Activated CD4-positive, alpha-beta T cell treated with anti-CD3 and anti-CD28 coated beads, Interleukin-2, amount 50 U/mL, for 24 hours (primary cell): ENCODE measurements at places on chromosomes 4 and X.

- no peak for DNase-seq
These were observed 191.7 kb downstream of the CRLF2 start for GRCh38 chrX:1020634-1021166.

DNA sequence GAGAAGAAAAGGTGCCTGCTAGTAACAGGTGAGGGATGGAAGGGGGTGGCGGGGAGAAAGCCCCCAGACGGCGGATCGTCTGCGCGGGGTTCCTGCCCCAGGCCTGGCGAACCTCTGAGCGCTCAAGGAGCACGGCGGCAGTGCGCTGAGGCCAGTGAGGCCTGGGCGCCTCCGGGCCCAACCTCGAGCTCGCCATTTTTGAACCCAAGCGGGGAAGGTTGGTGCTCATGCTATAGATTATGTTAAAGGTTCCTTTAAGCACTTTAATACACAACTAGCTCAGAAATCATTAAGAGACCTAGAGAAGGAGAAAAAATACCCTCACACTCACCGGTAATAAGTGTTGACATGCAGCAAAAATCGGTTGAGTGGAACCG, 7.9 kb downstream of the PITX2 start:
- no peak for DNase-seq

DNA sequence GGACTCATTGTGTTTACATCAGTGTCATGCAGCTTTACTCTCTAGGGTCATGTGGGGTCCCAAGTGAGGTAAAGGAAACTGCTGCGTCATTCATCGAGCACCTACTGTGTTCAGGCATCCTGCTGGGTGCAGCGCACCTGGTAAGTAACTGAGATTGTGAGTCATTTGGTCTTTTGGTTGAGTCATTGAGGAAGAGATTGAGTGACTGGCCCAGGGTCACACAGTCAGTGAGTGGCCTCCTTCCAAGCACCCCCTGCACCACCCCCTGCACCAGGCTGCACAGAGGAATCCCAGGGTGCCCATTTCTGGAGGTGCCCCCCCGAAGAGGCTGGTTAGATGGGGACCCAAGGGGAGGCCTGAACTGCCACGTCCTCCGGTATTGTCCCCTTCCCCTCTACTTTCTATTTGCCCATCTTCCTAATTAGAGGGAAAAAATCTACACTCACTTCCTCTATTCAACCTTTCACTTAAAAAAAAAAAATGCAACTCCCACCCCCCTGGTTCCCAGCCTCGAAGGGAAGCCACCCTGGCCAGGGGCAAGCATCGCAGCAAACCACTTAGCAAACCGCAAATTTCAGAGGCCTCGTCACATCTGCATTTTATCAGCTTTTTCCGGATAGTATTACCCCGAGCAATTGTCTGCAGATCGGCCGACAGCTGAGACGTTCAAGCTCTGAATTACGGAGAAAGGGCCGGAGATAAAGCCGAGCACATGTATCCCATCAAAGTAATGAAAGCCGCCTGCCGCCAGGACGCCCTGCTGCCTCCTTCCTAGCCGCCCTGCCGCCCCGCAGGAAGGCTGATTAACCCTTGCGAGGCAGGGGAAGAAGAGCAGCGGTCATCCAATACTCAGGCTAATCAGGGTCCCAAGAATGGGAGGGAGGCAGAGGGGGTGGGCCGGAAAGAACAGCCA, 96.3 kb upstream of the MSX1 start:
- no peak for DNase-seq

- no peak for DNase-seq
These were observed 11.4 kb downstream of the TMSB4X start for GRCh38 chrX:12986164-12986779.

- DNase-seq, result no peak
These were observed 20.8 kb downstream of the ARHGEF6 start for GRCh38 chrX:136759968-136760367.

DNA sequence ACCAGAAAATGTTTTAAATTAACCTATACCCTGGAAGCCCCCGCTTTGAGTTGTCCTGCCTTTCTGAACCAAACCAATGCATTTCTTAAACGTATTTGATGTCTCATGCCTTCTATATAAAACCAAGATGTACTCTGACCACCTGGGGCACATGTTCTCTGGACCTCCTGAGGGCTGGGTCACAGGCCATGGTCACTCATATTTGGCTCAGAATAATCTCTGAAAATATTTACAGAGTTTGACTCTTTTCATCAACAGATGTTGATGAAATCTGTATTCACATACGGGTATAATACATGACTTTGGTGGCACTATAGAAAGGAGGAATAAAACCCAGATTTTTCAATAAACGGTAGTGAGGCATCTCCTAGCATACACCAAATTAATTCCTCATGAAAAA, 55.7 kb downstream of the STAP1 start:
- DNase-seq, result no peak

GRCh38 chr4:139540632-139541031, 15.4 kb downstream of the SETD7 start:
- DNase-seq, result no peak

DNA sequence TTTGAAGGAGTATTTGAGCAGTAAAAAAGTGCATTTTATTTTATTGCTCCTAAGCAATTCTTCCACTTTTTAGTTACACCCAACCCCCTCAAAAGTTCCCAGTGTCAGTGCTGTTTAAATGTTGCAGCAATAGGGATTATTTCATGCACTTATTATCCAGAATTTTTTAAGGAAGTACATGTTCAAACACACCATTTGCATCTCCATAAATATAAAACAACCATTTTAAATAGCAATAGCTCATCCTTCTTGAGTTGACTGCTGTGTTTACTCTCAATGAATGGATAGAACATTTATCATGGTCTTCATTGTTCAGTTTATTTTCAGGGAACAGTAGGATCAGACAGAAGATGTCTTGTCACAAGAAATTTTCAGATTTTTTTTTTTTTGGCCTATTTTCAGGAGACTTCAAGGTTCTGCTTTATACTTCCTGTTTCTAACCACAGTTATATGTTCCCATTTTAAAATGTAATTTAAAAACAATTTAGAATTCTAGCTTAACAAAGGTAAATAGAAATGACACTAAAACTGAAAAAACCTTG, 171.9 kb downstream of the TMA16 start:
- no peak for DNase-seq

DNA sequence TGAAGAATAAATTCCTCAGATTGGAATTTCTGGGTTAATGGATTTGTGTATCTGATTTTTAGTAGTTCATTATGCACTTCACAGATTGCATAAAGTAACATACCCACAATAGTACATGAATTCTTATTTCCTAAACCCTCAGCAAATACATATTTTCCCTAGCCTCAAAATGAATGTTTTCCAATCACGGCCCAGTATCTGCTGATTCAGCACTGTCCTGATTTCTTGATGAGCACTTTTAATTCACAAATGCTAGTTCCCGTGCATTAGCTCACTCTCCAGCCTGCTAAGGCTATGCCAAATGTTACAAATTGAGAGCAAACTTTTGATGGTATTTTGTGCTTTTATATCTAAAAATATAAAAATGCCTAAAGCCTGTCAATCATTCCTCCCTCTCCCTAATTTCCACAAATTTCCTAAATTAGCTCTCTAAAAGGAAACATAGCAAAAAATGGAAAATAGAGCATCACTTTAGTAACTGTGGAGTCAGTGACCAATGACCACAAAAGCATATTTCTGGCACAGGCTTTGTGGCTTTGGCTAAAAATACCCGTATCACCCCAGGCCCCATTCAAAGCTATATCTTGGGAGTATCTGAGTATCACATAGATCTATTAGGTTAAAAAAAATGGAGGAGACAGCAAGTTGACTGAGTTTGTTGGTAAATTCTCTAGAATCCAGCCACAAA, 75.5 kb downstream of the NAF1 start:
- no peak for DNase-seq

GRCh38 chrX:86946569-86946968, 571.0 kb upstream of the KLHL4 start:
- no peak for DNase-seq

- DNase-seq, result no peak
These were observed 89.0 kb downstream of the COMMD8 start for GRCh38 chr4:47374477-47374876.

- no peak for DNase-seq
These were observed 67.2 kb upstream of the NRK start for GRCh38 chrX:105755109-105755508.

GRCh38 chr4:179867300-179867878, 2375.8 kb upstream of the TENM3 start:
- DNase-seq, result no peak

GRCh38 chr4:72430050-72430449, 139.0 kb downstream of the ADAMTS3 start:
- DNase-seq, result no peak

DNA sequence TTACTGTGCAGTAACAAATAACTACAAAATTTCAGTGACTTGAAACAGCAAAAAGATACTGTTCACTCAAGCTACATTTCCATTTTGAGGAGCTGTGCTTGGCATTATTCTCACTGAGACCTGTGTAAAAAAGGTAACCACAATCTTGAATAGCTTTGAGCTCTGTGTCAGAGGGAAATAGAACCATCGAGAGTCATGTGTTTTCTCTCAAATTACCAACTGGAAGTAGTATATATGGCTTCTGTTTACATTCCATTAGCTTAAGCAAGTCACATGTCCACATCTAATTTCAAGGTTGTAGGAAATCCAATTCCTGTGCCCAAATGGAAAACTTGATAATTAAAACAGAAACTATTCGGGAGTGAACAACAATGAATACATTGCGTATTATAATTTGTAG, 82.9 kb upstream of the BANK1 start:
- no peak for DNase-seq

- peak; percentile 59 for DNase-seq
These were observed 862 bp upstream of the INPP4B start for GRCh38 chr4:142846729-142847596.

GRCh38 chr4:38185406-38186144, 225.4 kb downstream of the PTTG2 start:
- no peak for DNase-seq

DNA sequence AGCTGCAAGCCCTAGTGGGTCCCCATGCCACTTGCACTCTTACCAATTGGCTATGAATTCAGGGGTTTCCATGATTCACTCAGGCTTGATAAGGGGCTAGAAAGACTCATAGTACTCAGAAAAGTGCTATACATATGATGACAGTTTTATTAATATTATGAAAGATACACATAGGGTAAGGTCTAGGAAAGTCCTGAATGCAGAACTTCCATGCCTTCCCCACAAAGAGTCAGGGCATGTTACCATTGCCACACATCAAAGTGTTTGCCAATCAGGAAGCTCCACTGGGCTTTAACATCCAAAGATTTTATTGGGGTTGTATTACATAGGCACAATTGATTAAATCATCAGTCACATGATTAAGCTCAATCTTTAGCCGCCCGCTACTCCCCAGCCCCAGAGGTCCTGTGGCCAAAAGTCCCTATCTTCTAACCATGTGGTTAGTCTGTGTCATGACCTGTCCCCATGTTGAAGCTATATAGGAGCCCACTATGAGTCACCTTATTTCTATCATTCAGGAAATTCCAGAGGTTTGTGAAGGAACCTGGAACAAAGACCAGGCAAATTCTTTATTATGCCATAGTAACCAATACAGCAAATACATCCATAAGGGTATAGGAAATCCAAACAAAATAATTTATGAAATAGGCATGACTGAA, 635.6 kb downstream of the STPG2 start:
- no peak for DNase-seq

- no peak for DNase-seq
These were observed 30.7 kb upstream of the ZNF280C start for GRCh38 chrX:130299279-130300009.

DNA sequence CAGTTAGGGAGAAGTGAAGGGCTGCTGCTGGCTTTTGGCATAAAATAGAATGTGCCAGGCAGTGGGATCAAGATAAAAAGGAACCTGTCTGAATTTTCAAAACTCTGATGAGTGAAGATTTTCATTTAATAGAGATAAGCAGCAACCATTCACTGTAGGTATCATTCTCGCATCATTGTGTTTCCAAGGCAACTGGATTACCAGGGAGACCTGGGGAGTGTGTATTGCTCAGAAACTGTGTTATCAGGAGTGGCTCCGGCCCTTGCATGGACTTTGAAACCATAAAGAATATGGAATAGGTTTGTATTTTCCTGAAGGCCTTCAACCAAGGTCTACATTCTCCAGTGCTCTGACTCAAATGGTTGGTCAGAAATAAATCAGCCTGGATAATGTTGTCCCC, 23.3 kb upstream of the MAGEA4 start:
- DNase-seq, result no peak

GRCh38 chr4:4643306-4643705, 101.5 kb upstream of the STX18 start:
- DNase-seq, result no peak

- no peak for DNase-seq
These were observed 3.4 kb downstream of the MAML3 start for GRCh38 chr4:140150636-140150885.

- no peak for DNase-seq
These were observed 283.6 kb upstream of the CTSO start for GRCh38 chr4:156237231-156237630.

DNA sequence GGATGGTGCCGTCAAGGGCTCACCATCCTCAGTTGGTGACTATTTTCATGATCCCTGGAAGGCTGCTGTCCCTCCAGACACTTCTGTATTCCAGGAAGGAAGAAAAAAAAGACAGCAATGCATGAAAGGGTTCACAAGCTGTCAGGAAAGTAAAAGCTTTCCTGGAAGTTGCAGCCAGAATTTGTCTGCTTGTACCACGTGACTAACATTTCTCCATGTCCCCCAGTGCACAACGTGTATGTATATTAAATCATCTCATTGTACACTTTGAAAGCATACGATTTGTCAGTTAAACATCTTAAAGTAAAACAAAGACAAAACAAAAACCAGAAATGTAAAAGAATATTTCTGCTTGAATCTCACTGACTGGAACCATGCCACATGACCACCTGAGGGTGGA, 127.4 kb upstream of the CLNK start:
- no peak for DNase-seq

DNA sequence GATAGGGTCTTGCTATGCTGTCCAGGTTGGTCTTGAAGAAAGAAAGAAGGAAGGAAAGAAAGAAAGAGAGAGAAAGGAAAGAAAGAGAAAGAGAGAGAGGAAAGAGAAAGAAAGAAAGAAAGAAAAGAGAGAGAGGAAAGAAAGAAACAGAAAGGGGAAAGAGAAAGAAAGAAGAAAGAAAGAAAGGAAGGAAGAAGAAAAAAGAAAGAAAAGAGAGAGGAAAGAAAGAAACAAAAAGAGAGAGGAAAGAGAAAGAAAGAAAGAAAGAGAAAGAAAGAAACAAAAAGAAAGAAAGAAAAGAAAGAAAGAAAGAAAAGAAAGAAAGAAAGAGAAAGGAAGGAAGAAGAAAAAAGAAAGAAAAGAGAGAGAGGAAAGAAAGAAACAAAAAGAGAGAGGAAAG, 95.8 kb upstream of the SHOX start:
- DNase-seq, result no peak

GRCh38 chr4:79823148-79823763, 249.8 kb downstream of the ANTXR2 start:
- DNase-seq, result no peak

DNA sequence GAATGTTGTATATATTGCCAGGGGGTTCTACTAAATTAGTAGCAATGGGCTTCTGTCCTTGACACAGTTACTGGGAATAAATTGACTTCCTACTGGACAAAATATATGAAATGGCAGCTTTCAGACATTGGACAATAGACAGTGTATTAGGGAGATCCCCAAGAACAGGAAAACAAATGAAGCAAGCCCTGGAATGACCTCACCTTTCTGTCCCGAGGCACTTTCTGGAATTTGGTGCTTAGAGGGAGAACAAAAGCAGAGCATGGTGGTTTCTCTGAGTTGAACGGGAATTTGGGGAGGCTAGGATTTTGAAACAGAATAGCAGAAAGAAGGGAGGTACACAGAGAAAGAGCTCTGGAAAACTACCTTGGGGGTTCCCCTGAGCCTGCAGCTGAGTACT, 187.7 kb upstream of the MAGEB2 start:
- no peak for DNase-seq

- peak; percentile 1 for DNase-seq
These were observed 186.9 kb downstream of the LRBA start for GRCh38 chr4:150828159-150828558.
